ENCODE measurements at places on chromosomes 5 and 9. TPM values are rescaled to one million over a fixed set of nuclear protein-coding genes. Genes with fewer than 3 reads are reported as not detected.

EQTN gene
- total RNA-seq: not detected

LRRC26 gene
- total RNA-seq: not detected

GRCh38 chr5:93874491-93874890 is 133.1 kb upstream of the POU5F2 start:
- DNase-seq: no peak

- no peak for DNase-seq
Measured at GRCh38 chr9:116954731-116955130, 267.6 kb downstream of the TRIM32 start.

GRCh38 chr9:83106772-83107171 is 43.8 kb upstream of the RASEF start:
- DNase-seq: no peak

Measured in upper lobe of right lung (tissue), 1 donor.